Inflammatory macrophage treated with lipopolysaccharide for 1 hour (primary cell): ENCODE measurements at places on chromosomes 1 and 21.

GRCh38 chr1:59690171-59690930, 124.4 kb upstream of the HOOK1 start:
- no peak for DNase-seq

DNA sequence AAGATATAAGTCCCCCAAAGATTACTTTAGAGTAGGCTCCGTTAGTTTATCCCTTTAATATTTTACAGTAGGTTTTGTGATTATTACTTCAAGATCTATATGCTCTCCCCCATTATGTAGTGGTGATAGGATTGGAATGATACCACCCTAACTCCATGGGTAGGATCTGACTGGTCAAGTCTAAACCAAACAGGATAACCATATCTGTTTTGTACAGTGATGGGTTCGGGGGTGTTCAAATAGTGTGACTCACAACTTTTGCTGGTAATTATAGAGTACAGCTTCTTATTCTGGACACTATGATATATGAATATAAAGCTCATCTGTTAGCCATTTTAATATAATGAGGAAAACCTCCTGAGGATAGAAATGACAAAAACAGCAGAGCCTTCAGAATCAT, 85.8 kb upstream of the GFI1 start:
- no peak for DNase-seq

GRCh38 chr1:242242983-242243382, 244.1 kb upstream of the MAP1LC3C start:
- no peak for DNase-seq

DNA sequence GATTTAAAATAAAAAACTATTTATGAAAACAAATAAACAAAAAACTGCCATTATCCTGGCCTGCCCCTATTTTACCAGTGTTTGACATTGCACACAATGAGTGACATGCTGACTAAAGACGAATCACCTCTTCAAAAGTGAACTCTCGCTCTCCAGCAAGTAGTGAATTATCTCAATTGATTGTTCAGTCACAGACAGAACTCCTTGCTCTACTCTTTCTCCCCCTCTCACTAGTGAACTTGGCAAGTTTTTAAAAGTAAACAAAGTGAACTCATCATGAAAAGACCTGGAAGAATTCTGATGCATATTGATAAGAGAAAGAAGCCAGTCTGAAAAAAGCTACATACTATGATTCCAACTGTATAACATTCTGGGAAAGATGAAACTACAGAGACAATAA, 4.7 kb upstream of the C1orf52 start:
- no peak for DNase-seq

- DNase-seq, result no peak
Measured at GRCh38 chr1:176669782-176670181, 206.8 kb downstream of the PAPPA2 start.

GRCh38 chr1:223462047-223462630, 68.9 kb downstream of the CCDC185 start:
- DNase-seq, result no peak

- DNase-seq, result peak; percentile 44
Measured at GRCh38 chr1:232548691-232549090, 81.2 kb downstream of the SIPA1L2 start.

DNA sequence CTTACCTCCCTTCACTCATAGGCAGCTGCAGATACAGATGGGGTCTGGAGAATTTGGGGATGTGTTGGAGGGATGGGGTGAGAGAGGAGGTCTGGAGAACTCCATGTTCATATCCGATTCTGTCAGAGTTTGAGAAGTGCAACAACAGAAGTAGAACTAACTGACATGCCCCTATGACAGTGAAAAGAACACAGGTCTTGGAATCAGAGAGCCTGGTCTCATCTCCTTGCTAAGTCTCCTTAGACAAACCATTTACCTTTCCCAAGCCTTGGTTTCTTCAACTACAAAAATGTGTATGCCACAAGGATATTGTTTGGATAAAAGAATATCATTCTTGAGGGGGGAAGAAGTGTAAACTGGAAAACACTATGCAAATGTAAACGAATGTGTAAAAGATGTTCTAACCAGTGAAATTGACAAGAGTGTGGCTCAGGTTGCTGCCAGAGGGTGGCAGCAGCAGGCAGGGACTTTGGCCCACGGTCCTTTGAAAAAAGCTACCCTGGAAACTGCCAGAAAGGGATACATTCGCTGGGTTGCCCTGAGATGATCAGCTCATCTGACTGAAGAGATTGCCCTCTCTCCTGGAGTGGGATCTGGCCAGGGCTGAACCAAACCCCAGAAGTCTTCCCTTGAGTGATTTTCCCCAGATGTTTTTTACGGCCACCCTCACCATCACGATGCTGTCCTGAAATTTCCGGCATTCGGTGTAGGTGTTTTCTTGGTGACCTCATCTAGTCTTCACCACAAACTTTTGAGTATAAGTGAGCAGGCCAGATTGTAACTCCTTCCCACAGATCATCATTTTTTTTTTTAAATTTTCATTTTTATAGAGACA, 17.0 kb upstream of the CD2 start:
- peak; percentile 77 for DNase-seq

DNA sequence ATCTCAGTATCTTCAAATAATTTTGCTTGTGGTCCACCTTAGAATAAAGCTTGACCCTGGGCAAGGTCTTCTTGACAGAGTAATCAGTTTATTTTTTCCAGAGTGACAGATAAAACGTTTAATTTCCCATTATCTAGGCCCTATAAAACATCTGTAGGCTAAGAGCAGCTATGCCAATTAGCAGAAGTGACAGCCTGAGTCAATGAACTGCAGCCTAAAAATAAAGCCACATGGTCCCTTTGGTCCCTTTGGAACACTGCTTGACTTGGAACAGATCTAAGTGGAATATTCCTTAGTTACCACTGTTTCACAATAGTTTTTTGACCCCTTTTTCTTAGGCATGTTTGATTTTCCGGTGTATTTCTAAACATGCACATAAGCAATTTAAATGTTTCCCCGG, 6.3 kb upstream of the RGS13 start:
- no peak for DNase-seq

GRCh38 chr1:169091480-169091941, 15.0 kb upstream of the ATP1B1 start:
- no peak for DNase-seq

DNA sequence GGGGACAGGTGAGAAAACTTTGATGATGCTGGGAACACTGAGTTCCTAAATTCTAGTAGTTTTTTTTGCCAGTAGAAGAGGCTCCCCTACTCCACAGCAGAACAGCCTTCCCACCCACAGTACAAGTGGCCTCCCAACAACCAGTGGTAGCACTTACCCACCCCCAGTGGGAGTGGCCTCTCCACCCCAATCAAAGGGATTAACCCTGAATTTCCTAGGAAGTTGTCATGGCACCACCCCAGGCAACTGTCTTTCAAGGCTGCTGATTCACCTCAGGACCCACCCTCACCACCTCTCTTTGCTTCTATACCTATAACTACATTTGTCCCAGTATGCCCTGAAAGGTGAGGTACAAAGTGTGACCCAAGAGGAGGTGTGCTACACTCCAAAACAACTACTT, 81.4 kb upstream of the PRDX6 start:
- DNase-seq, result no peak
